ENCODE measurements at places on chromosomes 6 and 20.

DNA sequence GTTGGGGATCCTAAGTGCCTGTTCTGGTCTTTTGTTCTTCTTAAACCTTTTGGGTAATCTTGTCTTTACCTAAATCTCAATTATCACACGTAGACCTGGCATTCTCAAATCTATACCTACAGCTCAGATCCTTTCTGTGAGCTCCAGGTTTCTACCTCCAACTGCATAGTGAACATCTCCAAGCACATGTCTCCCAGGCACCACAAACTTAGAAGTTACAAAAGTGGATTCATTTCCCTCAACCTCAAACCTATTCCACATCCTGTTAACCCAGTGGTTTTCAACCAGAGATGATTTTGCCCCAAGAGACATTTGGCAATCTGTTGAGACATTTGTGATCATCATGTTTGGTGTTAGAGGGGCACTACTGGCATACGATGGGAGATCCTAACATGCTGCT lies 183.5 kb downstream of the TENT5A start:
- DNase-seq = no peak

GRCh38 chr6:32177183-32177787 lies 920 bp upstream of the RNF5 start:
- DNase-seq = no peak

DNA sequence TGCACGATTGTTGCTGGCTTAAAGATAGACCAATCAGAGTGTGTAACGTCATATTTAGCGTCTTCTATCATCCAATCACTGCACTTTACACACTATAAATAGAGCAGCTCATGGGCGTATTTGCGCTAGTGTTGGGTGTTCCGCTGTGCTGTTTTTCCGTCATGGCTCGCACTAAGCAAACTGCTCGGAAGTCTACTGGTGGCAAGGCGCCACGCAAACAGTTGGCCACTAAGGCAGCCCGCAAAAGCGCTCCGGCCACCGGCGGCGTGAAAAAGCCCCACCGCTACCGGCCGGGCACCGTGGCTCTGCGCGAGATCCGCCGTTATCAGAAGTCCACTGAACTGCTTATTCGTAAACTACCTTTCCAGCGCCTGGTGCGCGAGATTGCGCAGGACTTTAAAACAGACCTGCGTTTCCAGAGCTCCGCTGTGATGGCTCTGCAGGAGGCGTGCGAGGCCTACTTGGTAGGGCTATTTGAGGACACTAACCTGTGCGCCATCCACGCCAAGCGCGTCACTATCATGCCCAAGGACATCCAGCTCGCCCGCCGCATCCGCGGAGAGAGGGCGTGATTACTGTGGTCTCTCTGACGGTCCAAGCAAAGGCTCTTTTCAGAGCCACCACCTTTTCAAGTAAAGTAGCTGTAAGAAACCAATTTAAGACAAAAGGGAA lies 57.9 kb downstream of the TRIM38 start:
- DNase-seq = peak; percentile 87

DNA sequence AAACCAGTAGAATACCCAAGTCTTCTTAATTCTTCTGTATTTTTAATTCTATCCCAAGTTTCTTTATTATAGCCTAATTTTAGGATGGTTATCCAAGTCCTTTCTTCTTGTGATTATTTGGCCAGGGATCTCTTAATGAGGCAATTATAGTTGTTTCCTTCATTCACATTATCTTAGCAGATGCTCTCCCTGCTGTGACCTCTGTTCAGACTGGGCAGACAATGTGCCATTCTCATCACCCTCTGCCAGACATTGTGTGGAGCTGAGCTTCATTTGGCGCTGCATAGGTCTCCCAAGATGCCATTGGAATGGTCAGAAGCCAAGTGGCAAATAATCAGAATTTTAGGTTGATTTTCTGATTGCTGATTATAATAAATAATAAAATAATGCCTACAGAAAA lies 79.4 kb downstream of the LIN28B start:
- no peak for DNase-seq

GRCh38 chr6:33156561-33156960 lies 35.7 kb downstream of the COL11A2 start:
- DNase-seq = no peak

DNA sequence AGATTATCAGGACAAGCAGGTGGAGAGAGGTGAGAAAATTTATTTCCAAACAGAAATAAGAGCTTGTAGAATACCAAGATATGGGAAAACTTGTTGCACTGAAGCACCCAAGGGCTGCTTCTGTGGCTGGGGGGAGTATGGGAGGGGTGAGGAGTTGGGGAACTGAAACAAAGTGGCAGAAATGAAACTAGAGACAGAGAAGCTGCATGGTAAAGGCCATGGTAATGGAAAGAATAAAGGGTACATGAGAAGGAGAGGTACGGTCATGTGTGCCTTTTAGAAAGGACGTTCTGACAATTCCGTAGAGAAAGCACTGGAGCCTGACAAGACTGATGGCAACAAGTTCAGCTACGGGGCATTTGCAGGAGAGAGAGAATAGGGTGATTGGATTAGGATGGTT lies 51.6 kb upstream of the RIN2 start:
- DNase-seq = no peak

DNA sequence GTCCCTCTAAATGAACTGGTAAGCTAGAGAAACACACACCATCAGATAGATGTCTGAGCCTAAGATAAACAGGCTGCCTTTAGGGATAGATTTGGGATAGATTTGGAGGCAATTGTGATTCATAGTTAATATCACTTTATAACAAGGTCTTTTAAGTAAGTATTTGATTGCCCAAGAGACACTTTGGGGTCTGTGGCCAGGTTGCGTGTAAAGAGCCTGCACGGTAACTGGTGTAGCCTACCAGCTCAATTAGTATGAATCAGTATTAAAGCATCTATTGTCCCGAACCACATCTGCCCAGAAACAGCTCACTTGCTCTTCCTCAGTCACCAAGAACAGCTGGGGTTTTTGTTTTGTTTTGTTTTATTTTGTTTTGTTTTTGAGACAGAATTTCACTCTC lies 193.3 kb downstream of the SASH1 start:
- DNase-seq = no peak

DNA sequence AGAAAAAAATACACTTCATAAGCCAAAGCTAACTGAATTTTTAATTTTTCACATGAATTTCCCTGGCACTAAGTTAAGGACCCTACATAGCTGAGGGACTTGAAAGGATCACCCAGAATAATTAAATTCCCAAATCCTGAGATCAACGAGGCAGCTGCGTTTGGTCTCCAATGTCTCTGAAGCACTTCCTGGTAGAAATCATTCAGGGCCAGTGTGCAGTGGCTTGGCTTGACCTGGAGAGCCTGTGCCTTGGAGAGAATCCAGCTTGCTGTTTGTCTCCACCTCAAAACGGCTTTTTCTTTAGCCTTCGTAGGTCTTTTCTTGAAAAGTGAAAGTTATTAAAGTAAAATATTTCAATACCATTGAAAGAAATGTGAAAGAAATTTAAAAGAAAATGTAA lies 92.4 kb downstream of the SMOC2 start:
- DNase-seq = peak; percentile 41

GRCh38 chr20:56504373-56505005 lies 20.1 kb upstream of the FAM209A start:
- DNase-seq = no peak

DNA sequence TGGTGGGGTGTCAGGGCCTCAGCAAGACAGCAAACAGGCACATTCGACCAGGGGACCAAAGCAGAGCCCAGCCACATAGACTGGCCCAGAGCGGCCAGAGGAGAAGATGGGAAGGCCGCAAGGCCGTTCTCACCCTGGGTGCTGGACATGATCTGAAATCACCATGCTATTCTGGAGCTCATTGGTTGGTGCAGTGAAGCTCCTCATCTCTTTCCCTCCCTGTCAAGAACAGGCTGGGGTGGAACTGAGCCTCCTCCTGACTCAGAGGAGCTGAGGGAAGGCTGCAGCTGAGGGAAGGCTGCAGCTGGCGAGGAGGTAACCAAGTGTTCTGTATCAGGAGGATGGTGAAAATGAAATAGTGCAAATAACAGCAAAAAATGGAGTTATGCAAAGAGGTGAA lies 80.0 kb downstream of the AKAP7 start:
- DNase-seq = no peak
